Substantia nigra (tissue), 51 donors: ENCODE measurements at places on chromosomes 12 and 14.

DNA sequence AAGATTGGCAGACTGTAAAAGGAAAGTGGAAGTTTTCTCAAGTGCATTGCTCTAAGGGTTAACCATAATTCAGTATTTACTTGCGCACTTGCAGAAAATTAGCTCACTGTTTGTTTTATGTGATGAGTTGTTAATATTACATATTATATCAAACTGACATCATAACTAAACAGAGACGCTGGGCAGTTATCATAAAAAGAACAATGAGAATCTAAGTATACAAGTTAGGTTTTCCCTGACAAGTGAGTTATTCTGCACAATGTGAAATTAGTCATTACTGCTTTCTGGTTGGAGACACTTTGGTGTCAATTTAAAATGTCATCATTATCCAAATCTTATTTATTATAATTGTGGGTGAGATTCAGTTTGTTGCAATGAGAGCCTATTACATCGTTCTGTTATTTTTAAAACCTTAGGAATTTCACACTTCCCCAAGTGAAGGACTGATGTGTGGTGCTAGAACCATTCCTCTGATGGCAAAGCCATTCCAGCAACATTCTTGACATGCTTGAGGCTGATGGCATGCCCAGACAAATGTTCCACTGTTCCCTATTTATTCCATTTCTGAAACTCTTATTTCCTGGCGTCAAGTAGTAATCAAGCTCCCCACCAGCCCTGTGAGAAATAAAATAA lies 90.1 kb upstream of the FLRT2 start:
- no peak for DNase-seq

DNA sequence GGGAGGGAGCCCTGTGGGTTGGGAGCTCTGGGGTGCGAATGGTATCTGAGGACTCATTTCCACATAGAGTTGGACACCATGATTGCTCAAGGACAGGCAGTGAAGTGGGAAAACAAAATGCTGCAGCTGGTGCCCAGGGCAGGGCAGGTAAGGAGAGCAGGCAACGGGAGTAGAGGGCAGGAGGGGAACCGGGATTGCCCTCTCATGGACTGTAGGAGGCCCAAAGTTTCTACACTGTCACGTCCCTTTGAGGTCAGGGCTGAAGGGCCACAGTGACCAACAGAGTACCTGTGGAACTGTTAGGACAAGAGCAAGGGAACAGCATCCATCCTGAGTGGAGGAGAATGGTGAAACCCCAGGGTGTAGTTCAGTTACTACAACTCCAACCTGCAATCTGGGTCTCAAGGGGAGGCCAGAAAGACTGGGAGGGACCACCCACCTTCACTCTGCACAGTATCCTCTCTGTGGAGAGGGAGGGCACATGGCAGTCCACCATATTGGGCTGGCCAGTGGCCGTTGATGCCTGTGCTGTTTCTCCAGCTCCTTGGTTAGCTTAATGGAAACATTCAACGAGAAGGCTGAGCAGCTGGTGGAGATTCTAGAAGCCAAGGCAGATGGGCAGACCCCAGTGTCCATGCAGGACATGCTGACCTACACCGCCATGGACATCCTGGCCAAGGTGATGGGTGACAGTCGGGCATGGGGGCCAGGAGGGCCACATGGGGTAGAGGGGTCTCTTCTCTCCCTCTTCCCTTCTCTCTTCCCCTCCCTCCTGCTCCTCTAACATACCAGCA lies 22.2 kb downstream of the CYP46A1 start:
- DNase-seq: no peak

DNA sequence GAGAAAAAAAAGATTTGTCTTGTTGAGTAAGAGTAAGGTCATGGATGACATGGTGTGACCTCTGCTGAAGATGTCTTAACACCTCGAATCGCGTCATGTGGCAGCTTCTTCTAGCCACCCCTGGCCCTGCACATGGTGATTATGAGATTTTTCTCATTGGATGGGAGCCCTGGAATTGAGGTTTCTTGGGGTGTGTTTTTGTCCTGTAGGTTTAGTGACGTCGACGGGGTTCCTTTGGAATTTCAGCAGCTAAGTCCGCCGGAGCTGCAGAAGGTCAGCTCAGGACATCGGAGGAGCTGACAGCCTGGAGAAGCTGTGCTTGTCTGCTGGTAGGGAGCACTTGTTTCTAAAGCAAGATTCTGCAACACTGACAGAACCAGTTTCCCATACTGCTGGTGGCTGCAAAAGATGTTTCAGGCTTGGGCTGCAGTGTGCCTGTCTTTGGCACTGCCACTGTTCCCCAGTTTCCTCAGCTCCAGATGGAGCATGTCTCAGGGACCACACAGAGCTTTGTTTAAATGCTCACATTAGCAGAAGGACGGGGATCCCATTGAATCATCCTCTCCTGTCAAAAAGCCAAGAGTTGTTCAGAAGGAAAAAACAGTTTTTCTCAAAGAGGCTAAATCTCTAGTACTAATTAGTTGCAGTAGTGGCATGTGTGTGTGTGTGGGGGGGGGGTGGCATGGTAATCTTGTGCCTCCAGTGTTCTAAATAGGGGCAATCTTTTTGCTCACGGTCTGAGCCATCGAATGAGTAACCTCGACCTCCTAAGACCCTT lies 5.2 kb upstream of the FOS start:
- DNase-seq: no peak

GRCh38 chr14:99816217-99816616 lies 23.0 kb downstream of the EML1 start:
- DNase-seq: no peak

GRCh38 chr12:15931590-15932053 lies 20.5 kb downstream of the DERA start:
- no peak for DNase-seq

DNA sequence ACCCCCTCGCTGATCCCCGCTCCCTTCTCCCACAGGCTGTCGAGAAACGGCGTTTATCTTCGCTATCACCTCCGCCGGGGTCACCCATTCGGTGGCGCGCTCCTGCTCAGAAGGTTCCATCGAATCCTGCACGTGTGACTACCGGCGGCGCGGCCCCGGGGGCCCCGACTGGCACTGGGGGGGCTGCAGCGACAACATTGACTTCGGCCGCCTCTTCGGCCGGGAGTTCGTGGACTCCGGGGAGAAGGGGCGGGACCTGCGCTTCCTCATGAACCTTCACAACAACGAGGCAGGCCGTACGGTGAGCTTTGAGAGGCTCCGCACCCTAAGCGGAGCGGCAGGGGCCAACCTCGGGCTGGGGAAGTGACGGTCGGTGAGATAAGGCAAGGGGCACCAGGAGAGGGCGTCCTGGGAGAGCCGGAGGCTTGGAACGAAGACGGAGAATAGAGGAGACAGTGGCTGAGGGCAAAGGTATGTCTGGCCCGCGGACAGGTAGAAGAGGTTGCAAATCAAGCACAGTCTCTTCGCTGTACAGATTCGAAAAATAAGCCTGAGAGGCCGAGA lies 2.3 kb downstream of the WNT1 start:
- DNase-seq: no peak

- no peak for DNase-seq
These were observed 97.0 kb downstream of the CMKLR1 start for GRCh38 chr12:108241986-108242703.

DNA sequence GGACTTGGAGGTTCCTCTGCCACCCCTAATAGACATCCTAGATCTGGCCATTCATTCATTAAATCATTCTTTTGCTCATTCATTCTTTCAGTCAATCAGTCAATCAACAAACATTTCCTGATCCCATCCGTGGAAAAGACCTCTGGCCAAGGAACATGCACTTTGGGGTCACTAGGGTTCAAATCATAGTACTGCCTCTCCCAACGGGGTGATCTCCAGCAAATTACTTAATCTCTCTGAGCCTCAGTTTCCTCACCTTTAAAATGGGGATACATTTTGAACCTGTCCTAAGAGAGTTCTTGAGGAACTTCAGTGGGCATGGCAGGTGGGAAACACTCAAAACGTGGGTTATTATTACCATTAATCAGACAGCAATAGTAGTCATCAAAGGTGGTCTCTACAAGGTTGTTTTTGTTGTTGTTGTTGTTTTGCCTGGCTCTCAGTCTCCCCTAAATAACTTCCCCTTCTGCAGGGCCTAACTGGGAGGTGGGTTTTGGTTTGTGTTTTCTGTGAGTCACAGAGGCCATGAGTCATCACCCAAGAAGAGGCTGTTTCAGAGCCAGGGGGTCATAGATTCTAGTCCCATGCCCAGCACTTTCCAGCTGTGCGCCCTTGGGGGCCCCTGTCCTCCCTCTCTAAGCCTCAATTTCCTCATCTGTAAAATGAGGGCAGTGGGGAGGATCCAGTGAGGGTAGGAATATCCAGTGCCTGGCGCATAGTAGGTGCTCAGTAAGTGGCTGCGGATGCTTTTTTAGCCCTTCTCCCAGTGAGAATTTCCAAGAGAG lies 16.9 kb upstream of the FAM222A start:
- DNase-seq: no peak

GRCh38 chr12:47820631-47821345 lies 1.1 kb upstream of the HDAC7 start:
- no peak for DNase-seq

GRCh38 chr12:69096669-69097335 lies 142.6 kb upstream of the CPSF6 start:
- DNase-seq: no peak

- no peak for DNase-seq
These were observed 512.0 kb downstream of the FOXG1 start for GRCh38 chr14:29278301-29279263.

DNA sequence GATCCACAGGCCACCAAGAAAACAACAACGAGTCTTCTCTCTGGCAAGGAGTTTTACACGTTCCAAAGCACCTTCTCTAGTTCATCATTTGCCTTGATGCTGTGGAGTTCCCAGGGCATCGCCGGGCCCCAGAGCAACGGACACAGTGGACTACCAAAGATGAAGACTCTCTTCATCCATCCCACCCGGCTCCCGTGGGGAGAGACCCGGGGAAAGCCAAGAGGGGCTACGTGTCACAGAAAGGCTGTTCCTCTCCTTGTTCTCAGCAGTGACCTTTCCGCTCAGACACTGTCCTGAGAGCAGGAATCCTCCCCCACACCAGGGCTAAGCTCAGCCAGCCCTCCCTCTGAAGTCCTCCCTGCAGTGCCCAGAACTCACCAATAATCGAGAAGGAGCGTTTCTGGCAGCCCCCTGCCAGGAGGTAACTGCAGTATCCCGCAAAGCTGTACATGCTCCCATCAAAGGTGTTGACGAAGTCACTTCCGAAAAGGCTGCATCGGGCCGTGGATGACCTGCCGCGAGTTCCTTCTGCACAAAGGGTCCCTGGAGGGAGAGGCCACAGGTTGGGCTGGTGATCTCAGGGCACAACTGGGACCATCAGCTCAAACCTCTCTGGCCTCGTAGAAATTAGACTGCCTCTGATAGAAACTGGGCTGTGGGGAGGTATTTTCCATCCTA lies 3.5 kb downstream of the VWF start:
- no peak for DNase-seq

DNA sequence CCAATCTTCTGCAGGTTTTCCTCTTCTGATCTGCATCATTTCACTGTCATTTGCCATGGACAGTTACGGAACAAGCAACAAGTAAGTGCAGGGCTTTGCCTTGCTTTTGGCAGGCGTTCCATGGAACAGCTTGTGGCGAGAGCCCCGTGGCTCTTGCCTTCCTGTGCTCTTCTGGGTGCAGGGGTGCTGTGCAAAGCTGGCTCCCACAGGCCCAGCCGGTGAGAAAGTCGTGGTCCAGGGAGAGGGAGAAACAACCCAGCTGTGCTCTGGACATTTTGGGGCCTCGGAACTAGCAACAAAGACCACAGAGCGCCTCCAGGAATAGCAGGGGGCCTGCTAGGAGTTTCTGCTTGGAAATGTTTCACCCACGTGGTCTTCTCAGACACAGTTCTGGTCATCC lies 164.7 kb downstream of the ADGRD1 start:
- DNase-seq: no peak

- no peak for DNase-seq
These were observed 19.6 kb downstream of the RMST start for GRCh38 chr12:97482143-97482693.

DNA sequence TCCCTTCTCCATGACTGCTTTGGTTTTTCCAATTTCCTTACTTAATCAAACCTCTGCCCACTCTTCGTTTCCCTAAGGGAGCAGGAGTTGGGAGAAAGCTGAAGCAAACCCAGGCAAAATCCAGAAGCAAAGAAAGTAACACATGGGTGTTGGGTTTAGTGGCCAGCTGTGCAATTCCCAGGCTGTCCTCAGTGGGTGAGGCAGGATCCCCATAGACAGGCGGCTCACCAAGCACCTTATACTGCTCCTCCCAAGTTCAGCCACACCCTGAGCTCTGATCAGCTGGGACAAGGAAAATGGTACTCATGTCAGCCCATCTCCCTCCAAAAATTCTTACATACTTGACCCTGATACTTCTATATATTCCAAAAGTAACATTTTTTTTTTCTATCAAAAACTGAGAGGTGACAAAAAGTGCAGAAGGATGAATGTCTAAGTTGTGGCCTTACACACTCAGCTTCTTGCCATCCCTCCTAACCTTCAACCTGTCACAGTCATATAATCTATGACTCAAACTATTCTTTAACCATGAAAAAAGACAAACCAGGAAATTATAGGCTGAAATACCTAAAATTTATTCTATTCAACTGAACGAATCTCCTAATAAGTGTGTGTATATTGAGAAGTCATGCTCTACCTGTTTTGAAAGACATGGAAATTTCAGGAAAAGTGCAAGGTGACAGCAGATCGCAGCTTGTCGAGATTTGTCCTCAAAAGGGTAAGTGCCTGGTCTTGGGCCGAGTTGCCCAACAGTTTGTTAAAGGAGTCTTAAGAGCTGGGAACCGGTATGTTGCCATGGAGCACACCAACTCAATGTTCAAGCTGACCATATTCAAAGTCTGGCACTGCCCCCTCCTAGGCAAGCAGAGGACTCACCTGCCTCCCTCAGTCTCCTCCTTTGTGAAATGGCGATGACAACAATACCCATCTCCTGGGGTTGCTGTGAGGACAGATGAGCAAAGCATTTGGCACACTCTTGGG lies 17.6 kb upstream of the ZFP36L1 start:
- DNase-seq: no peak

- DNase-seq: no peak
These were observed 22.5 kb downstream of the GCN1 start for GRCh38 chr12:120172053-120172452.

DNA sequence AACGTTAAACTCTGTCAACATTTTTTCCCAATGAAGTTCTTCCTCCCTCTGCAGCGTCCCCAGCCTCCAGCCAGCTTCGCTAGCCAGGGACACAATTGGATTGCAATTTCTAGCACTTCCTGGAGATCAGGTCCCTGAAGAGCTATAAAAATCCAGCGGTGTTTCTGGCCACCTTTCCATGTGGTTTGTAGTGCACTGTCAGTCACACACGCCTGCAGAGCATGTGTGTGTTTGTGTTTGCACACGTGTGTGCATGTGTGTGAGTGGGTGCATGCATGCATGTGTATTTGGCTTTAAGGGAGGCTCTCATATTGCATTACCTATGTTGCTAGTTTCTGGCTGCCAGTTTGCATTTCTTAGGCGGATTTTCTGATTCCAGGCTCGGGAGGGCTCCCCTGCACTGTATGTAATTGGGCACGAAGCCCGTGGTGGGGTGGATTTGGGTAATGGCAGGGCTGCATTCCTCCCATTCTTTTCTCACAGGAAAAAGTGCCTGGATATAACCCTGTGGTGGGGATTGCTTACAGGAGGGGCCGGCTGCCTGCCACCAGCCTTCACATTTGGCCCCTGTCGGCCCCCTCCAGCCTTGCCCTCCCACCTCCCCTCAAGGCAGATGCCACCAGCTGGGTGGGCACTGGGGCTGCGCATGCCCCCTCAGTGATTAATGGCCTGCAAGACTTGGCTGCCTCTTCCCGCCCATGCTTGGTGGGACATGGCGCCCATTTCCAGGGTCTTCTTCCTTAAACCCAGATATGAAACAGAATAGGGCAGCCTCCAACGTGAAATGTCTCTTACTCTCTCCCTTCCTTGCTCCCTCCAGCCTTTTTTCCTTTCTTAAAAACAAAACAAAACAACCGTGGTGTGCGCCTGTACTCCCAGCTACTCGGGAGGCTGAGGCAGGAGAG lies 74.0 kb downstream of the TSPAN9 start:
- no peak for DNase-seq

GRCh38 chr14:98912655-98913054 lies 359.3 kb downstream of the BCL11B start:
- DNase-seq: no peak
